ENCODE measurements at places on chromosomes 2 and 18.

DNA sequence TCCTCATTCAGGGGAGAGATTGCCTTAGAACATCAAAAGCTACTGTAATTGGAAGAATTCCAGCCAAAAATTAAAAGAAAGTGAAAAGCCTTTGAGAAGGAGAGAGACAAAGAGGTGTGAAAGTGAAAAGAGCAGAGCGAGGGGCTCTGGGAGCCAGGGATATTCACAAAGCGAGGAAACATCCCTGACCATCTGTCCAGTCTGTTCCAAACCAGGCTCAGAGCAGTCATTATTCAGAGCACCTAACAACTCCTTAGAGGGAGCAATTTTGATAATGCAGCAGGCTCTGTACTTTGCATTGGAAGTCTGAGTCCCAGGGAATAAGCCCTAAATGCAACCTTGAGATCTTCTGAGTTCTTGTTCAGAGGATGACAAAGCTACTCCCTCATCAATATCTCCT is 119.1 kb upstream of the LYPD1 start:
- no peak for DNase-seq

DNA sequence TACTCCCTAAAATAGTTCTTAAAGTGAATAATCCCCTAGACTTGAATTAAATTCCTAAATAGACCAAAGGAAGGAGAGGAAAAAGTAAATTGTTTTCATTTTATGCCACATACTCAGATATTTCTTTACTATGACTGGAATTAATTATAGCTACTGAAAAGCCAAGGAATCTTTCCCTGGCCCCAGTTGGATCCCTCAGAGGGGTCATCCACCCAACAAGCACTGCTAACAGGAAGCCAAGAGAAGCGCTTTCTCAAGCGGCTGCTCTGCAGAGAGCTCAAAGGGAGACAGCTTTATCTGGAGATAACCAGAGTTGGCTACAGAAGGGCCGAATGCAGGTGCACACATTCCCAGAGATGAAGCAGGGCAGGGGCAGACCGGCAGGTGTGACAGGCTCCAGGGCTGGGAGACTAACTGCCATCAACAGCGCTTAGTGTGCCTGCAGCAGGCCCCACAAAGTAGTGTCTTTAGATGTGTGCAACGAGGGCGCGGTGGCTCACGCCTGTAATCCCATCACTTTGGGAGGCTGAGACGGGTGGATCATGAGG is 51.1 kb downstream of the POLR1A start:
- no peak for DNase-seq

DNA sequence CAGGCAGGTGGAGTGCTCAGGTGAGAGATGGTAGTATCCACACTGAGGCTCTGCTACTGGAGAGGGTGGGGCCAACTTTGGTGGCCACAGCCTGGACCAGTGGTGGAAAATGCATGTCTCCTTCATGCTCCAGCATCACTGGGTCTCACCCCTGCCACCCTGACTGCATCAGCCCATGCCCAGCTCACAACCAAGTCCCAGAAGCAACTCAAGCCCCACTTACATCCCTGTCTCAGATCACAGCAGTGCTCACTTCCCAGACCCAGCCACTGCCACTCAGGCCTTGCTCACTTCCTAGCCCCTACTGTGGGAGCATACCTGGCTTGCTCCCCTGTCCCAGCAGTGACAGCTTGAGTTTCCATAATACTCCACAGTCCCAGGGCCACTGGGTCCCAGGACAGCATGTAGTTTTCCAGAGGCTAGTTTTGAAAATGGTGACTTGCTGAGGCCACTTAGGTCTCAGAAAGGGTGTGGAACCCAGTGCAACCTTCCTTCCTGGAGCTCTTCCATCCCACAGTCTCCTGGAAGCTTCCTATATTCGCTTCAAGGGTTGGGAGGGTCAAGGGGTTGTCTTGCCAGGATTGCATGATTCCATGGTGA is 58.8 kb downstream of the GPC1 start:
- DNase-seq: no peak

GRCh38 chr2:59974051-59974766 is 579.2 kb downstream of the BCL11A start:
- no peak for DNase-seq

DNA sequence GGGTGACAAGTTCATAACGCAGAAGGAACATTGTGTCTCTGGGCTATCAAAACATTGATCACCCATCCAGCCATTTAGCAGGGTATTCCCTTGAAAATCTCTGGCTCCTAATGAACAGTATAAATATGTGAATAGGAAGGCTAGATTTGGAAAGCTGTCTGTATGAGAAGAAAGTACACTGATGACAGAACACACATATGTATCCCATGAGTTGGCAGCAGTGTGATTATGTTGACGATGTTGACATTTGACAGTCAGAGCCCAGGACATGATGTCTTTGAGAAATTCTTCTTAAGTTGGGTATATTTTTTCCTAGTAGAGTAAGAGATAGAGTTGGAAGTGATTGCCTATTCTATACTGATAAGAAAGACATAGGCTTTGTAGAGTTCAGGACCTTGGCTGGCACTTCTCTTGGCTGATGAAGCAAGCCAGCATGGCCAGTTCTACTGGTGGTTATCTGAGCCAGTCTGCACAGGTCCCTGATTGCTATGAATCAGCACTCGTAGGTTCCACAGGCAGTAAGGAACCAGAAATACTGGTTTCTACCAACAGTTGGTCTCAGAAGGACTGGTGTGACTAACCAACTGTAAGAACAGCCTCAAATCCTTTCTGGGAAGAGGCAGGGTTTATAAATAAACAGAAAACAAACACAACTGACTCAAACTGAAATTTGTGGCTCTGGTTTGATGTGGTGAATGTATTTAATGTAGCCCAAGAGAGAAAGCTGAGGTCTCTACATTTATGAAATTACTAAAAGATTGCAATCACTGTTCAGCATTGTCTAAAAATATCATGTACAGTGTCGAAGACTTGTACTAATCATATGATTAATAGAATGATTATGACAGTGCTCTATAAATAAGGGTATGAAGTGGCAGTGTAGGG is 43.9 kb upstream of the RAPH1 start:
- DNase-seq: no peak

DNA sequence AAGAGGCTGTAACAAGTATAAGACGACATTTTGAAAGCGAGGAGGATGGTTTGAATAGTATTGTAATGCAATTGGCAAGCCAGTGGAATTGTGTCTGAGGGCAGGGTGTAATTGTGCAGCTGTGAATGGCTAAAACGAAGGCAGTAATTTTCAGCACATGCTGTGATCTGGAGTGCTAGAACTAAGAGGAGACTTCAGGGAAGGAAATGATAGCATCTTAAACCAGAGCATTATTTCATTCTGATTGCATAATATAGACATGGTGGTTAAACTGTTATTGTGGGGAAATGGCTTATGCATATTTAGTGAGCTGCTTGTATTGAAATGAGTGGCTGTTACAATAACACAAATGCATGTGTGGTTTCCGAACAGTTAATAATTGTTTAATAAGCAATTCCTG is 36.3 kb downstream of the THSD7B start:
- no peak for DNase-seq

DNA sequence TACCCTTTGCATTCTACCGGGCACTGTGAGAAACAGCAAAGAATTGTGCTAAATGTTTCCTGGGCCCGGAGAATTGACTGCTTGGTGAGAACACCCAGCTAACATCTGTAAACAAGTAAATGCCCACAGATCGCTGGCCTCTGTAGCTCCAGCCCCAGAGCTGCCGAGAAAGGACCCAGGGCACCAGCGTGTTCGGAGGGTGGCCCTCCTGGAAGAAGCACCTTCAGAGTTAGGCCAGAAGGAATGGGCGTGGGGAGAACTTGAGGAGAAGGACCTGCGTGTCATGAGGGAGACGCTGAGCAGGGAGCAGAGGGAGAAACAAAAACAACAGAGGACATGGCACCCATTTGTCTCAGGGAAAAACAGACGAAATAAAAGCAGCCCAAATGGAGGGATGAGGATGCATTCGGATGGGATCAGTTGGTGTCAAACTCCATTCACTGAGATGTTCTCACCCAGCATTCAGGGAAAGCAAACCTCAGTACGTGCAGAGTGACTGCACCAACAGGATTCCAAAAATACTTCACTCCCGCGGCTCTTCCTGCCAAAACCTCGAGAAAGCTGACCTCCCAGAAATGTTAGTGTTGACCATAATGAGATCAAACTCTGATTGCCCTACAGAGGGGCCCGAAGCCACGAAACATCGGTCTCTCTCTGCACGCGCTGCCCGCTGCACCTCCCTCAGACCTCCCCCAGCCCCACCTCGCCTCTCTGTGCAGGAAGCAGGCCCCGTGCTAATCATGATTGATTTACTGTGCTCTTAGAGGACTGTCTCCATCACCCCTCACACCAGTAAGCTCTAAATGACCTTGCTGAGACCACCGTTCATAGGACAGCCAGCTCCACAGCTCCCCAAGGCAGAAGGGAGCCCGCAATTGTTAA is 376.3 kb upstream of the SALL3 start:
- no peak for DNase-seq

GRCh38 chr2:17813742-17814473 is 2.4 kb upstream of the MSGN1 start:
- DNase-seq: no peak

- no peak for DNase-seq
These were observed 54.4 kb downstream of the AOX1 start for GRCh38 chr2:200640176-200640575.

DNA sequence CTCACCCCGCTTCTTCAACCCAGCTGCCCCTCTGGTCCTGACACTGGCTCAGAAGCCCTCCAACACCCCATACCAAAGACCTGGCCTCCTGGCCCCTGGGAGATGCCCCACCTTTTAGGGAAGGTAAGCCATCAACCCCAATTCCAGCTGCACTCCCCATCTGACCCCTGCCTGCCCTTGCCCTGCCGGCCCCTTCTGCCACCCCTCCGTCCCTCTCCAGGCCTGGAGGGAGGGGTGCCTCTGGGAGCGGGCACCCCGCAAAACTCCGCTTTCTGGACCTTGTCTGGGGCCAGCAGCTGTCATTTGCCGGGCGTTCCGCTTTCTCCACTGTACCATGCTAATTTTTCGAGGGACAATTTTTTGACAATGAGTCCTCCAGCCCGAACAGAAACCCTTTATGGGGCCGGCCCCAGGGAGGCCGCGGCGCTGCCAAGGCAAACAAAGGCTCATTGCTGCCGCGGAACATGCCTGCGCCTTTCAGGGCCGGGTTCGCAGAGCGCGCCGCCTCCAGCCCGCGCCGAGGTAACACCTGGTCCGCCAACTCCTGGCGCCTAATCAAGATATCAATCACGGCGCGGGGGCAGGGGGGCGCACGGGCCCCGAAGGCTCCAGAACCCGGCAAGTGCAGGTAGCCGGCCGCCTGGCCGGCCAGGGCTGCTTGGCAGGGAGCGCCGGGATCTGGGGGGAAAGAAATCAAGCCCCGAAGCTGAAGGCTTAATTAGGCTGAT is 96.0 kb downstream of the INHBB start:
- no peak for DNase-seq

DNA sequence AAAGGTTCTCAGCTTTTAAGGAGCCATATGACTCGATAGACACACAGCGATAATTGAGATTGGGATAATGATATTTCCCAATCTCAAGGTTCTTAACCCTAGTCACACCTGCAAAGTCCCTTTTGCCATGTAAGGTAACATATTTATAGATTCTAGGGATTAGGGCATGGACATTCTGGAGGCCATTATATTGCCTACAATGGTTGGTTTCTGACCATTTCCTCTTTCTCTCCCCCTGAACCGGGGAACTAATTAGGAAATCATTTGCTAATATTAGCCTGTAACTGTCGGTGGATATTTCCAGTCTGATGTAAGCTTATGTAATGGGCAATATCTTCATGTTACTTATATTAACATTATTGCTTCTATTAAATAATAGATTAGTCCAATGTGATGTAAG is 40.8 kb upstream of the ARHGAP15 start:
- DNase-seq: no peak

GRCh38 chr2:209426432-209426831 is 2.6 kb downstream of the MAP2 start:
- no peak for DNase-seq

GRCh38 chr2:98175811-98176210 is 88.8 kb downstream of the VWA3B start:
- no peak for DNase-seq

DNA sequence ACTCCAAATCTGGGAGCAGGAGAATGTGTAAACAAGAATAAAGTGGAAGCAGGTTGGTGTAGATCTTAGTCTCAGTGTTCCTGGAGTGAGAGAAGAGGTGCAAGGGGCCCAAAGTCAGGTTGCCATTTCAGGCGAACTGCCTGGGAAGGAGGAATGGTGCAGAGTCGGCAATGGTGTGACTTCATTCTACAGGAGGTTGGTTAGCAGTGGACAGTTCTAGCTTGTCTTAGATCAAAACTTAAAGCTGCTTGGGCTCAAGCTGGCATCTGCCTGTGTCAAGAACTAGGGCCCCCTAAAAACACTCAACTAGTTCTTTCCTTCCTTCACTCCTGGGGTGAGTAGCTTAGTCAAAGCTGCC is 3.5 kb downstream of the STK16 start:
- DNase-seq: no peak

DNA sequence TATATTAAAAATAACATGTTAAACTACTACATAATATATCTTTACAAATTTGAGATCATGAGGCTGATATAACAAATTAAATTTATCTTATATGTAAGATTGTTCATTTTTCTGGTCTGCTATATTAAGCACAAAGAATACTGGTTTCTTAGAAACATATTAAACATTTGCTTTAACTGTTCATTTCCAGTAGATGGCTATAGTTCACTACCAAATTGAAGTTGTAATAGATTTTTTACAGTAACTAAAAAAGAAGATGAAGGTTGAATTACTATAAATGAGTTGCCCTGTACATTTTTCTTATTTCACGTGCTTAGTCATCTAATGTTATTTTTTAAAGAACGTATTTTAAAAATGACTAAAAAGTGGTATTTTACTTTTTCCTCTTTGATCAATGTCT is 57.0 kb downstream of the ZNF407 start:
- DNase-seq: no peak
